Activated CD4-positive, alpha-beta T cell treated with anti-CD3 and anti-CD28 coated beads, Interleukin-10, Interleukin-2, amounts not matched to agents 100 ng/mL and 50 ng/mL, durations not matched to agents 16 hours and 8 hours (primary cell): ENCODE measurements at places on chromosomes 13 and 19.

GRCh38 chr13:21871919-21872318 lies 201.0 kb downstream of the FGF9 start:
- no peak for DNase-seq

- peak; percentile 68 for DNase-seq
Measured at GRCh38 chr19:33064792-33065550, at the start of gene RHPN2. Gene RHPN2, minus strand, starts transcription at chr19:33064888. Its CDS starts 36 bp downstream, at chr19:33064852.

- no peak for DNase-seq
Measured at GRCh38 chr19:4363571-4364304, 20.4 kb downstream of the MPND start.

GRCh38 chr13:26051231-26051656 lies 572 bp downstream of the SHISA2 start:
- no peak for DNase-seq

GRCh38 chr19:10422046-10422461 lies 1.7 kb downstream of the PDE4A start:
- DNase-seq: no peak

GRCh38 chr19:50050406-50051227 lies 24.8 kb downstream of the ZNF473 start:
- DNase-seq: peak; percentile 66

DNA sequence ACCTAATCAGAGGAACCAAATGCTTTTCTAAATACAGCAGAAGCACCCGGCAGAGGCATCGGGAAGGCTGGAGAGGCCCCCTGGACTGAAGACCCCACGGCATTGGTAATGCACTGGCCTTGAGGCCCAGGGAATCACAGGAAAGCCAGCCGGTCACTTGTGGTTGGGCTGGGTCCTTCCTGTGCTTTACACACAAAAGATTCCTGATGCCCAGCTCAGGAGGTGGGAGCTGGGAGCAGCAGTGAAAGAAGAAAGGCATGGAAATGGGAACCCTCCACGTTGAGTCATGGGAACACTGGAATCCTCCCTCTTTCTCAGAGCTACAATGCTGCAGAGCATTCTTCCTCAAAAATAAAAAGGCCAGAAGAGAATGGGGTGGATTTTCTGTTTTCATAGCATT lies 126.4 kb downstream of the TNFRSF19 start:
- DNase-seq: no peak

DNA sequence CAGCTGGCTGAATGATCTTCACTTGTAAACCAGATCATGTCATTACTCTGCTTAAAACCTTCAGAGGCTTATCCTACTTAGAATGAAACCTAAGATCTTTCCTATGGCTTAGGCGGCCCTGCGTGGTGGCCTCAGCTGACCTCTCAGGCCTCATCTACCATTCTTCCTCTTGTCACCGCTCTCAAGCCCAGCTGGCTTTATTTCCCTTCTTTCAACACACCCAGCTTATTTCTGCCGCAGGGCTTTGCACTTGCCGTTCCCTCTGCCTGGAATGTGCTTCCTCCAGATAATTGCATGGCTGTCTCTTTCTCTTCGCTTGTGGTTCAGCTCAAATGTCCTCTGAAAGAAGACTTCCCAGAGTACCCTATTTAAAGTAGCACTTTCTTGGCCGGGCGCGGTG lies 3.6 kb upstream of the ASF1B start:
- DNase-seq: no peak

GRCh38 chr19:37902668-37903067 lies 3.7 kb downstream of the WDR87 start:
- peak; percentile 81 for DNase-seq

GRCh38 chr13:42847891-42848663 lies 66.7 kb downstream of the FAM216B start:
- no peak for DNase-seq

DNA sequence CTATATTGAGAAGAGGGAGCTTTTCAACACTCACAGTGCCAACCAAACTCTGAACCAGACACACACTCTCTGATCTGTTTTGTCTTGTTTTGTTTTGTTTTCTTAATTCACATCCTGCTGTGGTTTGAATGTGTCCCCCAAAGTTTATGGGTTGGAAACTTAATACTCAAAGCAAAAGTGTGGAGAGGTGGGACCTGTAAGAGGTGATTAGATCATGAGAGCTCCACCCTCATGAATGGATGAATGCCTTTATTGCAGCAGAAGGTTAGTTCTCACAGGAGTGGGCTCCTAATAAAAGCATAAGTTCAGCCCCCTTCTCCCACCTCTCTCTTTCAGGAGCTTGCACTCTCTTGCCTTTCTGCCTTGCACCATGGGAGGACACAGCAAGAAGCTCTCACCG lies 957.1 kb downstream of the PCDH9 start:
- DNase-seq: no peak

DNA sequence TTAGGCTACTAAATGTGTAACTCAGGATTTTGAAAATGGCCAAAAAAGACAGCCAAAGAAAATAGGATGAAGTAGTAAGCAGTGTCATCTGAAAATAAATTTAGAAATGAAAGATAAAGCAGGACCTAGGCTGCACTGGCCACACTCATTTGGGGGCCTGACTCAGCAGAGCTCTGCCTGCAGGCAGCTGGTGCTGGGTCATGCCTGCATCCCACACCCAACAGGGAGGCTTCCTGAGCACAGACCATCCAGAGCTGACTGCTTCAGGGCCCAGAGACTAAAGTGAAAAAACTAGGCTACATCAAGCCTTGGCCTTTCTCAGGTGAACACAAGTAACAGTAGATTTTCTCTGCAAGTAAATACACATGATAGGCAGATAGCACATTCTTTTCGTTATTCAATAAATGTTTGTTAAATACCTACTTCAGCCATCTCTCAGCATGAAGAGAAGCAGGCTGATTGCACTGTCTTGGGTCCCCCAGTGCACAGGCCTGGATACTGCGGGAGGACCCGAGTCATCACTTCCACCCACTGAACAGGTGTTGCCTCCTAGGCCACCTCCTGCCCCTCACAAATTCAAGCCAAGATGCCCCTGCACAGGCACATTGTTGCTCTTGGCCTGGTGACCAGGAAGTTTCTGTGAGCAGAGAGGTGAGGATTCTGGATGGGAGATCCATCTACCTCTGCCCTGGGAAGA lies 284.0 kb downstream of the OXGR1 start:
- no peak for DNase-seq

DNA sequence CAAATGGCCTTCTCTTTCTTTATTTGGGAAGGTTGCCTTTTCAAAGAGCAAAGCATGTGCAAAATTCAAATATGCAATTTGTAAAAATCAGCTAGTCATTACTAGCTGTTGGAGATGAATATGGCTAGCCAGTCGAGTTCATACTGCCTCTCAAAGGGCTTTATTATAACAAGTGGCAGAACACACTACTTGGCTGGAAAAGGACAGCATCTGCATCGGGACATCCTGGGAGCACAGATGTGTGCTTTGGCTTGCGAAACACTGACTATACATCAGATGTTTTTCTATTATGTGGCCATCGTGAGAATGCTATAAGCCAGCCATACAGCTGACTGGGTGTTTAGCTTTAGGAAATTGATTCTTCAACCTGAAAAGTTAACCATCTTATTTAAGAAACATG lies 424.2 kb downstream of the KCTD12 start:
- no peak for DNase-seq

- no peak for DNase-seq
Measured at GRCh38 chr13:35787937-35788336, 311.4 kb upstream of the MAB21L1 start.

- DNase-seq: no peak
Measured at GRCh38 chr19:4174895-4175668, 7.3 kb downstream of the SIRT6 start.

DNA sequence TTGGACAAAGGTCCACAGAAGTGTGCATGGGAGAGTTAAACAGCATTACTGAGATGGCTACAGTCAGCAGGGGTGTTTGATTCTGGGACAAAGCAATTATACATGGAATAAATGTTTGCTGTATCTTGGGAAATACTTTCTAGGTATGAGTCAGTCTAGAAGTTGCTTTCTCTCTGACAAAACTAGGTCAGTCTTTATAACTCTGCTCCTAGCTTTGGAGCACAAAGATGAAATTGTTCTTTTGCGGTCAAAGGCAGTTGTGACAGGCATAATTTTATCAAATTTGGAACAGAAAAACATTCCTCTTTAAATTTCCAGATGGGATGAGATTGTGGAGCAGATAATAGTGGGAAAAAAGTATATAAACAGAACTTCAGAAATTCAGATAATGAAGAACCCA lies 1045.4 kb upstream of the MIR17HG start:
- no peak for DNase-seq

- DNase-seq: no peak
Measured at GRCh38 chr13:100725472-100725871, 50.9 kb upstream of the TMTC4 start.

DNA sequence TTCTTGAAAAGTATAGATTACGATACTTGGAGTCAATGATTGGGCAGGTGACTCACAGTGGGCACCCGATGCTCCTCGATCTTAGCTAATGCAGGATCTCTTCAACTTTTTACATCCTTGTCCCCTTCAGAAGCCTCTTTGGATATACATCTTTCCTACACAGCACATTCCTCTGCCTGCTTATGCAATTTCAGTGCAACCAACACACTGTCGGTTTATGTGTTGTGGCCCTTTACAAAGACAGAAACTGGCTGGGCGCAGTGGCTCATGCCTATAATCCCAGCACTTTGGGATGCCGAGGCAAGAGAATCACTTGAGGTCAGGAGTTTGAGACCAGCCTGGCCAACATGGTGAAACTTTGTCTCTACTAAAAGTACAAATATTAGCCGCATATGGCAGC lies 2.6 kb downstream of the GPR42 start:
- DNase-seq: no peak

- peak; percentile 4 for DNase-seq
Measured at GRCh38 chr13:32107474-32107873, 75.9 kb downstream of the FRY start.

DNA sequence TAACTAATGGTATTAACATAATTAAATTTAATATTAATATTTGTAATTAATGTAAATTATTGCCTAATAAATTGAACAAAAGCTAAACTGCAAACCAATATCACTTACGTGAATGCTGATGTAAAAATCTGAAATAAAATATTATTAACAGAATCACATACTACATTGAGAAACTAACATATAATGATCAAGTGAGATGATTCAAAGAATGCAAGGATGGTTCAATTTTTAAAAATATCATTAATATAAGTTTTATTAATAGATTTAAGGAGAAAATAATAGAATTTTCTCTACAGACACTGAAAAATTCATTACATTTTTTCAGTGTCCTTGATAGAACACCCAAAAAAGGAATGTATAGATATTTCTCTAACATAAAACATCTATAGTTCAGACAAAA lies 23.5 kb upstream of the EBPL start:
- DNase-seq: no peak

GRCh38 chr19:53652476-53652875 lies 20.7 kb downstream of the DPRX start:
- no peak for DNase-seq

GRCh38 chr19:1136201-1136600 lies 32.4 kb downstream of the GPX4 start:
- no peak for DNase-seq

DNA sequence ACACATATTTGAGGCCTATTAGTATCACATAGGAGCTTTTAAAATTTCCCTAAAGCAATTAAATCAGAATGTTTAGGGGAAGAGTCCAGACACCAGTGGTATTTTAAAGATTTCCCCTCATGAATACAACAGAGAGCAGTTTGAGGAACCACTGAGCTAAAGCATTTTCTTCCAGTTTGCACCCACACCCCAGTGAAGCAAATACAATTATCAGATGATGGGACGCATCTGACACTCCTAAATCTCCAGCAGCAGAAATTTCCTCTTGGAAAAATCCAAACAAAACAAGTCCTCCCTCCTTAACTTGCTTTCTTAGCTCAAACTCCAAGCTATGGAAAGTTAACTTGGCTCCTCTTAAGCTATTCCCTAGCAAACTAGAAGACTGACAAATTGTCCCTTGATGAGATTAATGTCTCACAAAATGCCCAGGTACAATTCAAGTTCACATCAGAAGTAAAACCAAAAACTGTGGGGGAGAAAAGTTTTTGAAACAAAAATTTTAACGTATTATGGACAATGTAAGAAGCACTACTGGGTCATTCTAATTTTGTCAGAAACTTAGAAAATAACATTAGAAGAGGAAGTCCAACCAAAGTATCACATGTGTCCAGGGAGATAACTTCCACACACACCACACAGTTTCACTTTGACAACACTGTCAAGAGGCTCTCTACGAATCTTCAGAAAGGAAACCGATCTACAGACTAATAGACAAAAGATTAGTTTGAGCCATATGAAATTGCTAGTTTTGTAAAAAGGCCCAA lies 74.1 kb downstream of the ABCC4 start:
- DNase-seq: peak; percentile 46

DNA sequence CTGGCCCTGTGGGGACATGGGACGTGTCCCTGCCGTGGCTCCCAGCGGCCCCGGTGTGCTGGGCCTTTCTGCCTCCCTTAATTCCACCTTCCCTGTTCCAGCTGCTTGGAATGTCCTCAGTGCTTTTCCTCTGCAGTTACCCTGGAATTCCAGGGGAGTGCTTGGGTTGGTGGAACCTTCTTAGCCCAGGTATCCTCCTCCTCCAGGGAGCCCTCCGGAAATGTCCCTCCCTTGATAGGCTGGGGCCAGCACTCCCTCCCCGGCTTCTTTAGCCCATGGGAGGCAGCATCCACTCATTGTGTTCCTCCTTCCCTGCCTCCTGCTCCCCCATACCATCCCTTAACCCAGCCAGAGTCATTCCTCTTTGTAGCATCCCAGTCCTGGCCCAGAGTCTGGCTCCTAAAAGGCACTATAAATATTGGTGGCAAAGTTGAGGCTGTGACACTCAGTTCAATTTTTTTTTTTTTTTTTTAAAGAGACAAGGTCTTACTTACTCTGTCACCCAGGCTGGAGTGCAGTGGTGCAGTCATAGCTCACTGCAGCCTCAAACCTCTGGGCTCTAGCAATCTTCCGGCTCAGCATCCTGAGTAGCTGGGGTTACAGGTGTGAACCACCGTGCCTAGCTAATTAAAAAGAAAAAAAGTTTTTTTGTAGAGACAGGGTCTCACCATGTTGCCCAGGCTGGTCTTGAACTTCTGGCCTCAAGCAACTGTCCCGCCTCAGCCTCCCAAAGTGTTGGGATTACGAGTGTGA lies 13.7 kb upstream of the SLC7A10 start:
- DNase-seq: no peak
